ENCODE measurements at places on chromosomes 16 and 17.

DNA sequence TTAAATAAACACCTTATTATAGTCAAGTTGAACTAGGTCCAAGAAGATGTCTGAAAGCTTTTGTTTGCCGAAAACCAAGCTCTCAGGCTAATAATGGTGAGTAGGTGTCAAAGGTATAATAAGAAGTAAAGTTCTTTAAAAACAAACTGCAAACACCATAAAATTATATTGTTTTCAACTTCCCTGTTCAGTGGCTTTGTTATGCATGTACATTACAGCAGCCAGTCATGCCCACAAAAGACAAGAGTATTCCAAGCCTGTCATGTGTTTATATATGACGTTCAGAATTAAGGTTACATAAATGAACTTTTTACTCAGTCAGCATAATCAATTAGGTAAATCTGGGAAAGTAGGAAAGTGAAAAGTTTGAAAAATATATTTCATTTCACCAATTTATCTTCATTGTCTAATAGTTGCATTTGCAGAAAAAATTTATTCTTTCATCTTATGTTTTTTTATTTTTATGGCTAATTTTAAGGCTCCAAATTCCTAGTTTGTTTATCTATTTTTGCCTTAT lies 928.7 kb upstream of the SOX9 start:
- no peak for DNase-seq

DNA sequence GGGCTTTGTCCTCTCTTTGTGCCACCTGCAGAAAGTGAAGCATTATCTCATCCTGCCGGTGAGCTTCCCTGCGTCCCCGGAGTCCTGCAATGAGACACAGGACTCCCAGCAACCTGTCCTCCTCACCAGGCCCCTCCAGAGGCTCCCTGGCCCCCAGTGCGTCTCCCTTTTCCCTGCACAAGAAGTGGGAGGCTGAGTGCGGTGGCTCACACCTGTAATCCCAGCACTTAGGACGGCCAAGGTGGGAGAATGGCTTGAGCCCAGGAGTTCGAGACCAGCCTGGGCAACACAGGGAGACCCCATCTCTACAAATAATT lies 8.4 kb downstream of the GRB7 start:
- DNase-seq, result no peak

DNA sequence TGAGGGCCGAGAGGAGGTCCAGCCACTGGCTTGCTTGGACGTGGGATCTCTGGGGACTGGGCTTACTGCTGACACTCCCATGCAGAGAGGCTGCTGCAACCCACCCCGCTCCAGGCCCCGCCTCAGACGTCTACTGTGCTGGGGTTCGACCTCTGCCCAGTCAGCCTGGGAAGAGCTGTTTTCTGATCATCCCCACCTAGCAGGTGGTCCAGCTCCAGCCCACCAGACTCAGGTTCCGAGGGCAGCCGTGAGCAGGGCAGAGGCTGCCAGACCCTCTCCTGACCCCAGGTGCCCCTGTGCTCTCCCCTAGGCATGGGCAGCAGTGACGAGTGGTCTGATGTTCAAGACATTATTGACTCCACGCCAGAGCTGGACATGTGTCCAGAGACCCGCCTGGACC lies 23.4 kb downstream of the NME3 start:
- no peak for DNase-seq

- no peak for DNase-seq
These were observed 94.8 kb upstream of the DNAH9 start for GRCh38 chr17:11503308-11504035.

DNA sequence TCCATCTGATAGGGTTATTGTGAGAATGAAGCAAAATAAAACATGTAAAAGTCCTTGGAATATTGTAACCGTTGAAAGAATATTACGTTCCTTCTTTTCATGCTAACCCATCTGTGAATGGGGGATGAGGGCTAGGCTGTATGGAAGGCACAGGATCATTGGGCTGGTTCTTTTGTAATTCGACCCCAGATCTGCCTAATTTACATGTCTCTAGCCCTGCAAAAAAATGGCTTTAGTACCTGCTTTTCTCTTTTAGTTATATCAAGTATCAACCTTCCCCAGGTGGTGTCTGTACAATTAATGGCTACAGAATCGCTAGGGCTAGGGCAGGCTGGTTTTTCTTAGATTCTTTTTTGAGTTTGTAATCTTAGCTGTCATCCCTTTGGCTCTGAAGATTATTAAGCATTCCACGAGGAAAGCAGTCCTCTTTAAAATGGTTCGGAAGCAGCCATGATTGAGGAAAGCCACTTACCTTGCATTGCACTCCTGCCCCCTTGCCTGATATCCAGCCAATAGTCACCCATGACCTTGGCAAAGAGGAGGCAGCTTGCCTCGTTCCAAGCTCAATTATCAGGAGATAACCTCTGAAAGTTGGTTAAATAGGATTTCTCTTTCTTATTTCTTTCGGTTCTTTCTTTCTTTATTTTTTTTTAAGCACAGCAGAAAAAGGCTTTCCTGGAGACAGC lies 153.9 kb upstream of the ZKSCAN2 start:
- no peak for DNase-seq

DNA sequence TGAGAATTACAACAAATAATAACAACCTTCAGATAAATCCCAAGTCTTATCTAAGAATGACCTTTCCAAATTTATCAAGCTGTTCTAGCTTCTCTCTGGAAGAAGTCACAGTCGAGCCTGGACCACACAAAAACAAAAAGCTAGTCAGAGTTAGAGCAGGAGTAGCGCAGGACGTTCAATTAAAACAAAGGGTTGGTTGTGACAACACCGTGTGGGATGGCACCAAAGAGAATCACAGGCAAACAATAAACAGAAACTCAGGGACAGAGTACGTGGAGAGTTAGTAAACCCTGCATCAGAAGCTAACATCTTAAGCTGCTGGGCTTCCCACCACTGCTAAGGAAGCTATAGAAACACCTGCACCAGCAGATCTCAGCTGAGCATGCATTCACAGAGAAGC lies 23.8 kb downstream of the ARHGAP17 start:
- DNase-seq, result no peak

- peak; percentile 32 for DNase-seq
These were observed 8.5 kb downstream of the CHTF8 start for GRCh38 chr16:69123910-69124309.

DNA sequence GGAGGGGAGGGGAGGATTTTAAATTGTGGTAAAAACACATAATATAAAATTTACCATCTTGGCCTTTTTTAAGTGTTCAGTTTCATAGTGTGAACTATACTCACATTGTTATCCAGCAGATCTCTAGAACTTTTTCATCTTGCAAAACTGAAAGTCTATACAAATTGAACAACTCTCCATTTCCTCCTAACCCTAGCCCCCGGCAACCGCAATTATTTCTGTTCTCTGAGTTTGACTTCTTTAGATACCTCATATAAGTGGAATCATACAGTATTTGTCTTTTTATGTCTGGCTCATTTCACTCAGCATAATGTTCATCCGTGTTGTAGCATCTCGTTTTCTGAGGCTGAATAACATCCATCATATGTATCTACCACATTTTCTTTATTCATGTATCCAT lies 30.0 kb upstream of the MRTFB start:
- no peak for DNase-seq

DNA sequence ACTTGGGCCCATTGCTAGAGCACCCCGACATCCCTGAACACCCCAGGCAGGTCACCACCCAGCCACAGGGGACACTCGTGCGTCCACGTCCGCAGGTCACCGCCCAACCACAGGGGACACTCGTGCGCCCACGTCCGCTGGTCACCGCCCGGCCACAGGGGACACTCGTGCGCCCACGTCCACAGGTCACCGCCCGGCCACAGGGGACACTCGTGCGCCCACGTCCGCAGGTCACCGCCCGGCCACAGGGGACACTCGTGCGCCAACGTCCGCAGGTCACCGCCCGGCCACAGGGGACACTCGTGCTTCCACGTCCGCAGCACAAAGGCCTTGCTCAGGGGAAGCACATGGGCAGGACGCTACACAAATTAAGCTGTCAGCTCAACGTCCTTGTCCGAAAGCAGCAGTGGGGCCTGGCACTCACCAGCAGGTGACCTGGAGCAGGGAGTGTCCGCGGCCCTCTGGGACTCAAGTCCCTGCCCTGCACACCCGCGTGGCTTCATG lies 17.7 kb downstream of the GALNS start:
- DNase-seq, result no peak

GRCh38 chr17:60704170-60704569 lies 26.5 kb downstream of the BCAS3 start:
- no peak for DNase-seq

- no peak for DNase-seq
These were observed 495 bp downstream of the PARN start for GRCh38 chr16:14629612-14629918.

DNA sequence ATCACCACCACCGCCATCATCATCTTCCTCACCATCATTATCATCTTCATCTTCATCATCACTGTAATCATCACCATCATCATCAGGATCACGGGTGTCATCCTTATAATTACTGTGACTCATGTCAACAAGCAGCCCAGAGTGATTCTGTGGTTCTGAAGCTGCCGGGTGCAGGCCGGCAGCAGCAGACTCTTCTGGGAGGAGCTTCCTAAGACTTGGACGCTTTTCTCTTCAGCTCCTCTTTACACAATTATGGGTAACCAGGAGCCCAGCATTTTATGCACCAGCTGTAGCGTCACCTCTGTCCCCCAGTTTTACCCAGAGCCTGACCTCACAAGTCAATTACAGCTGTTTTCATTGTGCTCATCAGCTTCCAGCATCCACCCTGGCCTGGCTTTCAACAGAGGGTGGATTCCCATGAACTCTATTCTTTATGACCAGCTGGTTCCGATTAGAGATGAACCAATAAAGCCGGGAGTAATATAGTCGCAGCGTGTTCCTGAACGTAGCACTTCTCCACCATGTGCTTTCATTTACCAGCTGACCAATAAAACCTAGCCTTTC lies 275.8 kb downstream of the FOXL1 start:
- DNase-seq, result no peak

GRCh38 chr17:60959011-60959410 lies 281.4 kb downstream of the BCAS3 start:
- DNase-seq, result no peak

DNA sequence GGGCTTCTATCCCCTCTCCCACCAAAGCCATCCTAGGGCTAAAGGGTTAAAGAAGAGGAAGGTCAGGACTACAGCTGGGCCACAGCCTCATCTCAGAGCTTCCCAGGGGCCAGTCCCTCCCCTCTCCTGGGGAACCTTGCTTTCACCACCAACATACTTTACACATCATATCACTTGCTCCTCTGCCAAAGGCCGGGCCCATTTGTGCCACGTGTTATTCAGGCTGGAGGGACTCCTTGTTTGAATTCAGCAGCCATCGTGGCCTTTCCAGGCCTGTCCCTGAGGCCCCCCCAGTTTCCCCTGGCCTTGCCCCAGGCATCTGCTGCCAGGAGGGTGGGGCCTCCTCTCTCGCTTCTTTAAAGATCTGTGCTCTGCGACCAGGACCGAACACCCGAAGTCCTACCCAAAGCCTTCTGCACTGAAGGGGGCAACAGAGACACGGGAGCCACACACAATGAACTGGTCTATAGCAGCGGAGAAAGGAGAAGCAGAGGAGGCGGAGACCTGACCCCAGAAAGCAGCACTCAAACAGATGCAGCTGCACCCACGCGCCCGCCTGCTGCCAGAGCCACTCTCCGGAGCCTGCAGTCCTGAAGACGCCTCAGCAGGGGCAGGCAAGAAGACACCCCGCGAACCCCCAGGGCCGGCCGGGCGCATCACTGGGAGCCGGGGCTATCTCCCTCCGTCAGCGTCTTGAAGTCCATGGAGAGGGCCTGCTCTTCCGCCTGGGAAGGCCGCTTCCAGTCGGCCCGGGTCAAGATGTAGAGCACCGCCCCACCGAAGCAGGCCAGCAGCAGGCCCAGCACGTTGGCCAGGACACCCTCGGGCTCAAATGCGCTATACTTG lies 12.1 kb downstream of the CYB561 start:
- no peak for DNase-seq

- DNase-seq, result no peak
These were observed 52.5 kb downstream of the RTN4RL1 start for GRCh38 chr17:1972487-1973160.

DNA sequence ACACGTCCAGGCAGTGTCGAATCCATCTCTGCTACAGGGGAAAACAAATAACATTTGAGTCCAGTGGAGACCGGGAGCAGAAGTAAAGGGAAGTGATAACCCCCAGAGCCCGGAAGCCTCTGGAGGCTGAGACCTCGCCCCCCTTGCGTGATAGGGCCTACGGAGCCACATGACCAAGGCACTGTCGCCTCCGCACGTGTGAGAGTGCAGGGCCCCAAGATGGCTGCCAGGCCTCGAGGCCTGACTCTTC lies 7.2 kb upstream of the CD68 start:
- DNase-seq, result no peak

- peak; percentile 30 for DNase-seq
These were observed 36.7 kb upstream of the SREBF1 start for GRCh38 chr17:17873450-17873991.

DNA sequence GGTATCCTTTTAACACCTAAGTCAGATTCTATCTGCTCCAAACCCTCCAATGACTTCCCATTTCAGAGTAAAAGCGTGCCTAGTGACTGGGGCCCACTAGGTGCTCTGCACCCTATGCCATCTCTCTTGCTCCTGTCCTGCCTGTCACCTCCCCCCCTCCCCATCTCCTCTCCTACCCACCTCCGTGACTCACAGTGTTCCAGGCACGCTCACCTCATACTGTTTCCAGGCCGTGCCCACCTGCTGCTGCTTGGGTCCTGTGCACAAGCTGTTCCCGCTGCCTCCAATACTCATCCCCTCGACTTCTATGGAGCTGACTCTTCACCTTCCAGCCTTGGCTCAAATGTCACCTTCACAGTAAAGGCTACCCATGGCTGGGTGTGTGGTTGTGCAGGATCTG lies 21.7 kb downstream of the DNAH3 start:
- no peak for DNase-seq

DNA sequence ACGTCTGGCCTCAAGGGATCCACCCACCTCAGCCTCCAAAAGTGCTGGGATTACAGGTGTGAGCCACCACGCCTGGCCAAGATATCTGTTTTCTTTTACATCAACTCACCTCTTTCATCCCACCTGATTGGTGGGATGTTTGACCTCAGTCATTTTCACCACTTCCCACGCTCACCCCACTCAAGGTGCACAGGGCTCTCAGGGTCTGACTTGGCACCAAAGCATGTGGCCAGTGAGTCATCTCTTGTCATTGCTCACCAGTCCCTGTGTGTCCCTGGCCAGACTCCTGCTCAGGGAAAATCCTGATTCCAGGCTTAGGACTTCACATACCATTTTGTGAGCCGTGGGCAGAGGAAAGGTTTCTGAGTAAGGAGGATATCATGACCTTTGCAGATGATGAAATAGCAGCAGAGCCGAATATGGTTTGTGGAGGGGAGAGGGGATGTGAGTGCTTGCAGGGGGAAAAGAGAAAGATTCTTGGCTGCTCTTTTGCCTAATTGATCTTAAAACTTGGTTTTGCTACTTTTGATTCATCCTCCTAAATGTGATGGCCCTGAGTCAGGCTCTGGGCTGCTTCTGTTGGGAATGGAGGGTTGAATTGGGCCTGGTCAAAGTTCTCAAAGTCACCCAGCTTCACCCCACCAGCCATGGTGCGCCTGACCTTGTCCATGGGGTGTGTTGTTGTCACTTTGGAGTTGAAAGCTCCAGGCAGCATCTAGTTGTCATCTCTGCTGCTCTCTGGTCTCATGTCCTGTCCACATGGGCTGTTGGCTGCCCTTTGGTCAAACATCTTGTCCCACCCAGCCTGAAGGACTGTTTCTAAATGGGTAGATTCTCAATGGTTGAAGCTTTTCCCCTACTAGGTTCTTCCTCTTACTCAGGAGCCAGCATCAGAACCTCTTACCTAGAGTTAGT lies 6.0 kb upstream of the KCNH6 start:
- DNase-seq, result no peak
